ENCODE measurements at places on chromosomes 1 and 21. TPM values are rescaled to one million over a fixed set of nuclear protein-coding genes. Genes with fewer than 3 reads are reported as not detected.

The NCMAP gene
- total RNA-seq: 191 TPM

The FMO3 gene
- 4.8 TPM for total RNA-seq

The BCAR3 gene
- total RNA-seq: 26.2 TPM

The HENMT1 gene
- 3.7 TPM for total RNA-seq

DNA sequence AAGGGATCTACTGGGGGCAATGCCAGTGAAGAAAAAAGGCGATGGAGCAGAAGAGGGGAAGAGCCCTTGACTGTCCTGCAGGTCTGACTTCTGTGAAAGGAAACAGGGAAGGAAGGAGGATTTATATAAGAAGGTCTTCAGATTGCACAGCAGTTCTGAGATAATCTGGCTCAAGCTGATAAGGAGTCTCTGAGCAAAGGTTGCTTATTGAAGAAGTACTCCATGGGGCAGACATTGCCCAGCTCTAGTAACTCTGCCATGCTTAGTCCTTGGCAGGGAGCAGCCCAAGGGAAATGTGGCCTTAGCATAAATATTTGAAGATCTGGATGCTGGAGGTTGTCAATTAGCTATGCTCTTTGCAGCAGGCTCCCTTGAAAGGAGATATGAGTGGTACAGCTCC lies 15.9 kb upstream of the TTF2 start:
- H3K27ac ChIP-seq: no peak overlapping the region
- DNase-seq: no peak
- H3K4me1 ChIP-seq: no peaks in the 10 kb centered on the region
- no peaks in the 10 kb centered on the region for H3K27me3 ChIP-seq
- H3K4me3 ChIP-seq: no peak overlapping the region

DNA sequence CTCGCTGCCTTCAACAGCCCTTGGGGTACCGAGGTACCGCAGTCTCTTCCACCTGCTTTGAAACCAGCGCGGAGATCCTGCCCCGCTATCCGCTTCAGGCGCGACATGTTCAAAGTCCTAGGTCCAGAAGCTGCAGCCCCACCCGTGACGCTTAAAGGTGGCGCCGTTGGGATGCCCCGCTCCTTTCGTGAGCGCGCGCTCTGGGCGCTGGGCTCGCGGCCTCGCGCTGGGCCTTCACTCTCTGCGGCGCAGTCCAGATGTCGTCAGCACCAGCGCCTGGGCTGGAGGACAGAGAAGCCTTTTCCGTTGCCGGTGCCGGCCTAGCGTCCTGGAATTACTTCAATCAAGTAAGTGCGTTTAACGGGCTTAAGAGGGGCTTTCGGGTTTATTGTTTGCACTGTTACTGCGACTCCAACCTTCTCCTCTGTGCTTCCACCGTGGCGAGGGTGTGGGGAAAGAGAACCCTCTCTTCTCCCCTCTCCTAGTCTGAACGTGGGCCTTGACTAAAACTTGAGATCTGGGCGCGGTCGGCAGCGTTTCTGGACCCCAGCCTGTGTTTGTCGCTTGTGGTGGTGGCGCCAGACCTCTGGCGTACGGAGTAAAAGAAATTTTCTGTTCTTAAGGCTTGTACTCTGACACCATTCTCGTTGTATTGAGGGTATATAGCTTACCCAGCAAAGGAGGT lies at the start of gene LRRC40:
LRRC40 (minus strand) TSS at position 146 of the 685 bp plus-strand sequence; CDS start at position 107, 39 bp downstream.
- H3K4me1 ChIP-seq: peaks cover 58% of the 10 kb centered on the region
- DNase-seq: peak; percentile 85
- no peaks in the 10 kb centered on the region for H3K27me3 ChIP-seq
- H3K36me3 ChIP-seq: no peaks in the 10 kb centered on the region
- H3K4me3 ChIP-seq: peak within 1 kb of the TSS; percentile 86
- peak within 1 kb of the TSS; percentile 94 for H3K27ac ChIP-seq

- no peaks in the 10 kb centered on the region for H3K4me1 ChIP-seq
- no peak overlapping the region for H3K27ac ChIP-seq
- H3K4me3 ChIP-seq: no peak overlapping the region
- H3K36me3 ChIP-seq: no peaks in the 10 kb centered on the region
- DNase-seq: no peak
- H3K27me3 ChIP-seq: no peaks in the 10 kb centered on the region
Measured at GRCh38 chr1:74422421-74423292, 89.8 kb downstream of the LRRC53 start.

DNA sequence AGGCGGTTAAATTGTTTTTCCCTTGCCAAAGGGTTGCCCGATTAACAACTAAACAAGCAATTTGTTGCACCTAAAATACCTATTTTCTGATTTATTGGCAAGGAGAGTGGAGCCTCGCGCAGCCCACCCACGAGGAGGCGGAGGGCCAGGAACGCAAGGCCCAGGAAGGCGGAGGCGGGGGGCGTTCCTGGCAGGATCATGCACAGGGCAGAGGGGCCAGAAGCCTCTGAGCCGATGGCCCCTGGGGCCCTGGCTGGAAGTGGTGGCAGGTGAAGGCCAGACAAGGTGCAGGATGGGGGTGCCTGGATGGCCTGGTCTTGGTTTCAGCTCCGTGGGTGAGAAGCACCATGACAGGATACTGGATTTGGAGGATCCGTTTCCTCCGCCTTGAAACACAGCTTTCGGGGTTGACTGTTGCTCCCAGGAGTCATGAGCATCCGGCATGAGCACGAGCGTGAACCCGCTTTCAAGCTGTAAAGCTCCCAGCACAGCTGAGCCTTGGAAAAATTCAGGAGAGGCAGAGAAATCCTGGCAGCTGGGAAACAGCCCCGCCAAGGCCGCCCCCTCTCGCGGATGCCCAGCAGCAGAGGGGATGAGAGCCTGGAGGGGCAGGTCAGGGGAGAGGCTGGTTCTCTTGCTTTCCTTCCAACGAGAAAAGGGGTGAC lies 35.0 kb downstream of the AJAP1 start:
- no peak overlapping the region for H3K4me3 ChIP-seq
- H3K27ac ChIP-seq: no peak overlapping the region
- no peaks in the 10 kb centered on the region for H3K36me3 ChIP-seq
- DNase-seq: no peak
- H3K4me1 ChIP-seq: no peaks in the 10 kb centered on the region

DNA sequence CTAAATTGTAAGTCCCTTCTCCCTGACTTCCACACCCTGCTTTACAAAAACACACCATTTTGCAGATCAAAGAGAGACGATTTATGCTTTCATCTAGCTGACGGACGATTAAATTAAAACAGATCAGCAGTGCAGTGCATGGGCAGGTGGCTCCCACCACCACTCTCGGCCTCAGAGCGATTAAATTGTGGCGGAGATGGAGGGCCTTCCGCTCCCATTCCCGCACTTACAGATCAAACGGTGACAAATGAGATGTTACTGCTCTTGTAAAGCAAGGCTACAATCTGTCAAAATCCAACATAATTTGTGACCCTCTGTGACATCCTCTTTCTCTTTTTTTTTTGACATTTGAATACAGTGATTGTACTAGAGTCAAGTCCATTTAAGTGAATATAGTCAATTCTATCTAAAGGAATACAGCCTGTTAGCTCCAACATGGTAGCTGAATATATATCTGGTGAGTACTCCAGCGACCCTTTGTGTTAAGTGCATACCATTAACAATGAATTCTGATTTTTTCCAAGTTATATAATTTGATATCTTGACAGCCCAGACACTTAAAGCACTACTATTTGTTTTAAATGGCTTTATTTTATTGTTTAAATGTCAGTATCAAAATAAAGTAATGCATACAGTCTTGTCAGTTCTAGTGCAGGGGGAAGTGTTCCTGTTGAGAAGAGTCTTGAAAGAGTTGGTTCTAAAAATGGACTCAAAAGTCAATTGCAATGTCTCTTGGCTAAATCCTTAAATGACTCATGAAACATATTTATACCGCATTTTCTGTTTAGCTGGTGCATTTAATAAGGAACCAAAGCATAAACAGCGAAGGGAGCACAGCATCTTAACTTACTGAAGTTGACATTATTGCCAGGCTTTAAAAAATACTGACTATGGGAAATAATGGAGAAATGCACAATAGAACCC lies 109.0 kb downstream of the ESRRG start:
- H3K4me1 ChIP-seq: no peaks in the 10 kb centered on the region
- H3K27ac ChIP-seq: no peak overlapping the region
- no peak for DNase-seq

DNA sequence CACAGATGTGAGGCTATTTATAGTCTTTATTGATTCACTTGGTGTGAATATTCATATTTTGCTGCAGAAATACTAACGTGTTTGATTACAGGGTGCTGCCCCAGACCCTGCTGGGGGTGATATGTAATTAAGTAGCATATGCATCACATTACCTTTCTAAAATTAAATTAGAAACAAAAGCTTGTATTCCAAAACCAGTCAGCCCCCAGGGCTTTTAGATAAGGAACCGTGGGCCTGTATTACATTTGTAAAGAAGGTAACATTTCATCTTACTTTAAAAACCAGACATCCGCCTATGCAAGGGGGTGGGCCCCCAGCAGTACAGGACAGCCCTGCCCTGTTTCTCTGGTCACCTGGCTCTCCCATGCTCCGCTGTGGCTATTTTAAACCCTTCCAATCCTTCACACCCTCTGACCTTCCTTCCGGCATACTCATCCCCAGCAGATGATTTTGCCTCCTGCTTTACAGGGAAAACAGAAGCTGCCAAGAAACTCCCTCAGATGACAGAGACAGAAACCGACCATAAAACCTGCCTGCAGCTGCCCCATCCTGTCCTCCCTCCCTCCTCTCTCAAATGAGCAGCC lies 22.0 kb upstream of the KCNC4 start:
- H3K36me3 ChIP-seq: no peaks in the 10 kb centered on the region
- H3K4me1 ChIP-seq: peaks cover 22% of the 10 kb centered on the region
- no peak overlapping the region for H3K27ac ChIP-seq
- DNase-seq: no peak

DNA sequence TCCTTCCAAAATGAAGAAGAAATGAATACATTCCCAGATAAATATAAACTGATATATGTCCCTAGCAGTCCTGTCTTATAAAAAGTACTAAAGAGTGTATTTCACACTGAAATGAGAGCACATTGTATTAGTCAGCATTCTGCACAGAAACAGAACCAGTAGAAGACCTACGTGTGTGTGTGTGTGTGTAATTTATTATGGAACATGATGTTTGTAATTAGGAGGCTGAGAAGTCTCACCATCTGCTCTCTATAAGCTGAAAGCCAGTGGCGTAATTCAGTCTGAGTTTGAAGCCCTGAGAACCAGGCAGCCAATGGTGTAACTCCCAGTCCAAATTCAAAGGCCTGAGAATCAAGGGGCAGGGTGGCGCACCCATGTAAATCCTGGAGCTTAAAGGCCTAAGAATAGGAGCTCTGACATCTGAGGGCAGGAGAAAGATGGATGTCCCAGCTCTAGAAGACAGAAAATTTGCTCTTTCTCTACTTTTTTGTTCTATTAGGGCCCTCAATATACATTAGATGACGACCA lies 146.5 kb upstream of the LYPLAL1 start:
- no peak overlapping the region for H3K27ac ChIP-seq
- H3K4me3 ChIP-seq: no peak overlapping the region
- H3K27me3 ChIP-seq: no peaks in the 10 kb centered on the region
- H3K4me1 ChIP-seq: no peaks in the 10 kb centered on the region

GRCh38 chr1:94989398-94989797 lies 62.5 kb upstream of the CNN3 start:
- no peak for DNase-seq
- H3K27ac ChIP-seq: no peak overlapping the region
- no peaks in the 10 kb centered on the region for H3K36me3 ChIP-seq
- H3K4me1 ChIP-seq: no peaks in the 10 kb centered on the region

DNA sequence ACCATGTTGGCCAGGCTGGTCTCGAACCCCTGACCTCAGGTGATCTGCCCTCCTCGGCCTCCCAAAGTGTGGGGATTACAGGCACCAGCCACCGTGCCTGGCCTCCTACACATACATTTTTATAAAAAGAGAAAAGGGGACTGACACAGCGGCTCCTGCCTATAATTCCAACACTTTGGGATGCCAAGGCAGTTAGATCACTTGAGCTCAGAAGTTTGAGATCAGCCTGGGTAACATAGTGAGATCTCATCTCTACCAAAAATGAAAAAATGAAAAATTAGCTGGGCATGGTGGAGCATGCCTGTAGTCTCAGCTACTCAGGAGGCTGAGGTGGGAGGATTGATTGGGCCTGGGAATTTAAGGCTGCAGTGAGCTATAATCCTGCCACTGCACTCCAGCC lies 23.4 kb downstream of the ZNF281 start:
- no peak overlapping the region for H3K4me3 ChIP-seq
- DNase-seq: no peak
- no peaks in the 10 kb centered on the region for H3K4me1 ChIP-seq
- no peak overlapping the region for H3K27ac ChIP-seq
- no peaks in the 10 kb centered on the region for H3K27me3 ChIP-seq

GRCh38 chr1:8352471-8352845 lies 34.5 kb downstream of the SLC45A1 start:
- H3K36me3 ChIP-seq: peaks cover 45% of the 10 kb centered on the region
- no peak overlapping the region for H3K4me3 ChIP-seq
- peaks cover 54% of the 10 kb centered on the region for H3K4me1 ChIP-seq
- H3K27ac ChIP-seq: peak overlapping the region; percentile 85

DNA sequence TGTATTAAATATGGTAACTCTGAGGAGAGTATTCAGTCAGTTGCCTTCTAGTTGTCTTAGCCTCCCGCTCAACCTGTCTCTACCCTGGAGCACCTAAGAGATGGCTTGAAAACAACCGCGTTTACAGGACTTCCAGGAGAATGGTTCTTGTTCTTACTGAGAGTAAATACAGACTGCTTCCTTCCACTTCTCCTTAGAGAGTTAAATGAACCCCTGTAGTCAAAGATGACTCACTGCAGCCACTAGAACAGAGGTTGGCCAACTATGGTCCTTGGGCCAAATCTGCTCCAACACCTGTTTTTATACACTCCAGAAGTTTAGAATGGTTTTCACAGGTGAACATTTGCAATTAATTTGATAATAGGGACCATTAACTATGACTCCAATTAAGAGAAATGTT lies 60.1 kb upstream of the ASB17 start:
- no peak overlapping the region for H3K27ac ChIP-seq
- no peaks in the 10 kb centered on the region for H3K36me3 ChIP-seq
- H3K4me3 ChIP-seq: no peak overlapping the region
- H3K27me3 ChIP-seq: peaks cover 3% of the 10 kb centered on the region

- no peaks in the 10 kb centered on the region for H3K27me3 ChIP-seq
- H3K36me3 ChIP-seq: no peaks in the 10 kb centered on the region
- no peaks in the 10 kb centered on the region for H3K4me1 ChIP-seq
- no peak overlapping the region for H3K27ac ChIP-seq
Measured at GRCh38 chr1:13867603-13868002, 167.6 kb downstream of the PRDM2 start.

DNA sequence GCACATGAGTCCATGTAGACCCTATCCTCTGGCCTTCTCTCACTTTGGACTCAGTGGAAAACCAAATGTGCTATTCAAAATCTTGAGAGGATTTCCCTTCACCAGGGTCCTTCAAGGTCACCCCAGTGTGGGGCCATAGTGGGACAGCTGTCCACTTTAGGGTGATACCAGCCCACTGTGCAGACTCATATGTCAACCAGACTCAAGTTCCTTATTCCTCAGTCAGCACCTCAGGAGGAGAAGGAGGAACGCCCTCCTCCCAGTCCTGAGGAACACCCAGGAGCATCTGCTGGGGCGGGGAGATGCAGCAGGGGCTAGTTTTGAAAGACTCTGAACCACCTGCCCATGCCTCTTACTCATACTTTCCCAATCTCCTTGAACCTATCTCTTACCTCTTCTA lies 340.9 kb downstream of the MATN1 start:
- no peaks in the 10 kb centered on the region for H3K4me1 ChIP-seq
- DNase-seq: no peak
- no peak overlapping the region for H3K4me3 ChIP-seq
- no peak overlapping the region for H3K27ac ChIP-seq
- no peaks in the 10 kb centered on the region for H3K36me3 ChIP-seq

Data from tibial nerve (tissue), 4 donors.